ENCODE measurements at places on chromosomes 3 and 15. TPM values are rescaled to one million over a fixed set of nuclear protein-coding genes. Genes with fewer than 3 reads are reported as not detected.

DNA sequence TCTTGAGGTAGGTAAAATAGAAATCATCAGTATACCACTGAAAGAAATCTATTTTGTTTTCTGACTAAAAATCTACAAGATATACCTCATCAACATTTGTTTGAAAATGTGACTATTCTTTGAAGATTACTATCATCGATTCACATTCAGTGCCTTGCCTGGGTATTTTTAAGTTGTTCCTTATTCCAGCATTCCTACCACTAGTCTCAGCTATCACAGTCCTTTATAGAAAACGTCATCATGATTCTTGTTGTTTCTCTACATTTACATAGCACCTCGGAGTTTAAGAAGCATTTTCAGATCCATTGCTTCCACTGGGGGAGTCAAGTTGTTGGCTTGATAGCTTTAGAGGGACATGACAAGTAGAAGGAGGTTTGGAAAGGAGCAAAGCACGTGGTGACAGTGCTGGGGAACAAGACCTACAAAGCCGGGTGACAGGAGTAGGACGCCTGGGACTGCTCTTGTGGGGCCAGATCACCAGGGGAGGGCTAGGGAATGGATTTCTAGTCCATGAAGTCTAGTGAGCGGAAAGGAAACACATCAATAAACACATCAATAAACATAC is 61.5 kb downstream of the HES1 start:
- DNase-seq: no peak

DNA sequence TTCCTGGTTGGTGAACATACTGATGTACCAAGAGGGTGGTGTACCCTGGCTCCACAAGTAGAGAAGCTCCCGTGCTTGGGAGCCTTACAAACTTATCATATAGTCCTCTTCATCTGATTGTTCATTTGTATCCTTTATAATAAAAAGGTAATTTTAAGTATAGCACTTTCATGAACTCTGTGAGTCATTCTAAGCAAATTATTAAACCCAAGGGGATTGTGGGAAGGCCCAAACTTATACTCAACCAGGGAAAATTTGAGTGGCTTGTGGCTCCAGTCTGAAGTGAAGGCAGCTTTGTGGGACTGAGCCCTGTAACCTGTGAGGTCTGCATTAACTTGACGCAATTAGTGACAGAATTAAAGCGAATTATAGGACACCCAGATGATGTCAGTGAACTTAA is 29.0 kb downstream of the TTBK2 start:
- no peak for DNase-seq

DNA sequence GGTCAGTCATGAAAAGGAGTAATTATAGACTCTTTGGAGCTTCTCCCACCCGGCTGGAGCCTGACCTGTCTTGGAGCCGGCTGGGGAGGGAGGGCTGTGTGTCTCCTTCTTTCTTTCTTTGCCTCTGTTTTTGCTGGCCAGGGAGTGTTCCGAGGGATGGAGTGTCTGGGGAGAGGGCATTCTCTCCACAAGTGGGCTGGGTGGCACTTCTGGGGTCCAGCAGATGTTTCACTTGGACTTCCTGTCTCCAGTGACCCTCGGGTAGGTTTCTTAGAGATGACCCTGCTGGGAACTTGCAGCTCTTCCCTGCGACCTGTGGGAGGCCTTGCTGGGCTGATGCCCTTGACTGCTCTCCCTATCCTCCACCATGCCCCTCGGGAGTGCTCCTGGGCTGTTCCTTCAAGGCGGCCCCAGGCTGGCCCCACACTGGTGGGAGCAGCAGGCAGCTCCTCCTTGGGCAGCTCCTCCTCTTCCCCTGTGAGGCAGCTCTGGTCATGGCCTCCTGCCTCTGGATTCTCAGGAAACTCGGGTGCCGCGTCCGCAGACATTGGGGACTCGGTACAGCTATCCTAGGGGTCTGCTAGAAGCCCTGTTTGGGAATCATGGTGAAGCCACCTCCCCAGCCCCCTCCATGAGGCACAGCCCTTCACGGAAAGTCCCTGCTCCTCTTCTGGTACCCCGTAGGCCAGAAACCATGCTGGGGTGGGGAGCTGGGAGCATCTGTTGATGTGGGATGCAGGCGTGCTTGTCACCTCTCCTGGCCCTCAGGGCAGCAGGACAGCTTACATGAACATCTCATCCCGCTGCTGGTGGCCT is 44.9 kb downstream of the APBA2 start:
- no peak for DNase-seq

DNA sequence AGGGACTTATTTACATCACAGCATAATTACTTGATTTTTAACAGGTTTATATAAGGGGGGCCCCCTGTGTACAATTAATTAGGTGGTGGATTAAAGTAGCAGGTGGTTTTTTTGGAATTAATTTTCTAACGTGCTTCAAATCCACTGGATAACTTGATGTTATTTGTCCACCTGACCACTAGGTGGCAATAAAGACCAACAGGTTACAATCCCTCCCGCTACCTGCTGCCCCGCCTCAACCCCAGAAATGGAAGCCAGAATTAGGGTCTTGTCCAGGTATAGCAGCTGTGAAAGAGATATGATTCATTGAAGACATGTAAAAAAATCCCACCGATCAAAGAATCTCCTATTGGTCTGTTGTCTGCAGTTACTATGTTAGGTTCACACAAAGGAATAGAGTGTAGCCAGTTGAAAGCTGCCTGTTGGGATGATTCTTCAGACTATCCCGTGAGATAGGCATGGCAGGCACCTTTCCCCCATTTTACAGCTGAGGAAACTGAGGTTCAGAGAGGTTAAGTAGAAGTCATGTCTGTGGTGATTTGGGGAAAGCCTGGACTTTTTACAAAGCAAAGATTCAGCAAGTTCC is 44.0 kb downstream of the MFSD1 start:
- no peak for DNase-seq

TGM4 gene
- not detected for total RNA-seq

PYGO1 gene
- 15.1 TPM for total RNA-seq

DNA sequence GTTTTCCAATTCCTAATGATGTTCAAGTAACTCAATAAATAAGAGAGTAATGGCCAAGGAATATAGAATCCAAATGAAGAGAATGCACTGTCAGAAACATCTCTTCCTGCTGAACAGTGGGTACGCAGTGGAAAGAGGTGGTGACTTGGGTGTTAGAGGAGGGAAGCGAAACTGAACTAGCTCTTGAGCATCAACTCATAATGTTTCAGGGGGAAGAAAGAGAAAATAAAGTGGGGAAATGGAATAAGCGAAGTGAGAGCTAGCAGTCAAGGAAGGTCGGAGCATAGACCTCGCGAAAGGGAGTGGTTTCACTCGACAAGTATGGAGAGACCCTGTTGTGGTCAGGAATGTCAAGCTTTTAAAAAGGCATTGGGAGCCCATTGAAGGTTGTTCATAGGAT is 309.5 kb downstream of the GAP43 start:
- no peak for DNase-seq

IL16 gene
- total RNA-seq: 54.0 TPM

PLEKHO2 gene
- 62.9 TPM for total RNA-seq

DNA sequence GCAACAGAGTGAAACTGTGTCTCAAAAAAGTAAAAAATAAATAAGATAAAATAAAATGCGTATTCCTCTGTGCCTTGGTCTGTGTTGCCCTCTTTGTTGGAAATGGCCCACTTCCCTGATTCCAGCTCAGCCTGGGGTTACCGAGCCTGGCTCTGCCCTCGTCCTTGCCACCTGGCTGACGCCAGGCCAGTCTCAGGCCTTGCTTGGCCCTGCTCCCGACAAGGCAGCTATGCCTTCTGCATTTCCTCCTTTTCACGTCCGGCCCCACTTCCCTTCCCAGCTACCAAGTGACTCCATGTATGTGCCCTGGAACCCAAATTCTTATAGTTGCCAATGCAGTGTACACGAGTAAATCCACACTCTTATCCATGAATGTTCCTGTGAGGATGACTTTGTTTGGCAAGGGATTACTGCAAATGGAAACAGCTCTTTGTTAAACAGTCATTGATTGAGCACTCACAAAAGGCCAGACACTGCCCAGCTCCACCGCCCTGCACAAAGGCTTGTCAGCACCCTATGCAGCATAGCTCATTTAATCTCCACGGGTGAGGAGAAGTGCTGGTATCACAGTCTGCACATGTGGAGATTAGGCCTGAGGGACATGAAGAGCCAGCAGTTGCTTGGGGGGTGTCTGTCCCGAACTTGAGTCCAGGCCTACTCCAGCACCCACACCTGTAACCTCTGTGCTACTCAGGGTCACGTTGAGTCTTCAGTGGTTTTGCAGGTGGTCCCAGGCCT is 25.1 kb downstream of the SPSB4 start:
- no peak for DNase-seq

- no peak for DNase-seq
Observed at GRCh38 chr15:67946701-67947100, 106.9 kb upstream of the RNU6-1 start.

DNA sequence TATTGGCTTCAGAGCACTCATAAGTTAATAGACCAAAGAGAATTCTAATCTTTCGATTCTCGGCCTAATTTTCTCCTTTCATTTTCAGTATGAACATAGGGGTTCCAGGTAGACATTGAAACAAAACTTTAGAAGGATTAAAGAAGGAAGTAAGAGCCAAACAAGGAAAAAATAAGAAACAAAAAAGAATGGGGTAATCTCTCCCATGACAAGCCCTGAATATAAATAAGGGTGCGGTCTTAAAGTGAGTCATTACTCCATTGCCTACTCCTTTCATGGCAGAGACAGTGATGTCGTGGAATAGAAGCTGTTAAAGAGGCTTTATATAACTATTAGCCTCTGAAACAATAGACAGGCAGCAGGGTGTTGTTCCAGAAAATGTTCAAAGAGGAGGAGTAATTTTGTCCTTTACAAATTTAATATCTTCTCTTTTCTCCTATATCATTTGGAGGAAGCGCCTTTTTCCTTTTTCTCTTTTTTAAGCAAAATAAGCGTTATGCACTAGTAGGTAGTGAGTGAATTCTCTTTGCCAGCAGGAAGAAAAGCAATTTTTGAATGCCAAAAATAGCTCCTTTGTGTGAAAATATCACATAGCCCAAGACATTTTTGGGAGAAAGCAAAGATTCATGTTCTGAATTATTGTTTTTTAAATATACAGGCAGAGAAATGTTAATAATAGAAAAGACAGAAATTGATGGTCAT is 607.9 kb upstream of the KCNMB2 start:
- DNase-seq: no peak

RPL29 gene
- 753 TPM for total RNA-seq

GNAT1 gene
- not detected for total RNA-seq

MINAR1 gene
- 0.98 TPM for total RNA-seq

GRCh38 chr3:25677121-25677520 is 12.4 kb upstream of the TOP2B start:
- no peak for DNase-seq

ACKR4 gene
- 3.1 TPM for total RNA-seq

SH2D7 gene
- not detected for total RNA-seq

DNA sequence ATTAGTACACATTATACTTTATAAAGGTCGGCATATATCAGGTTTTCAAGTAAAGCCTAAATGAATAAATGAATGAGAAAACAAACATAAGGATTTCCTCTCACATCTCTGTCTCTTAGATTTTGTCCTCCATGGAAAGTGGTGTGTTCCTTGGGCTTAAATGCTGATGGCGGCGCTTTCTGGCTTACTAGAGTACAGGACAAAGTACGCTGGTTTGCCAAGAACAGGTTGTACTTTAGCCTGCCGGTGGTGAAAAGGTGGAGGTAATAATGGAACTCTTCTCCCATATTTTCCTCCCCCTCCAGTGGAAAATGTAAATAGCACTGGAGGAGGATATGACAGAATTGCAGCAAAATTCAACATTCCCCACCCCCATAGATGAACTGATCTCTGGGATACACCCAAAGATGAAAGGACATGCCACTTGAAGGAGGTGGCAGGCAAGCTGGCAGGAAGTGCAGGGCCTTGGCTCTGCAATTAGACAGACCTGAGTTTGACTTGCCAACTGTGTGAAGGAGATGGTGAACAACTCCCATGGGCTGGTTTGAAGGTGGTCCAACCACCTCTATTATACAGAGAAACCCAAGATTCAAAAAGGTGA is 29.3 kb downstream of the CEP152 start:
- DNase-seq: no peak

IGSF10 gene
- total RNA-seq: 1.2 TPM

- DNase-seq: no peak
Observed at GRCh38 chr3:14431452-14431916, 29.1 kb downstream of the SLC6A6 start.

LYZL4 gene
- not detected for total RNA-seq

DNA sequence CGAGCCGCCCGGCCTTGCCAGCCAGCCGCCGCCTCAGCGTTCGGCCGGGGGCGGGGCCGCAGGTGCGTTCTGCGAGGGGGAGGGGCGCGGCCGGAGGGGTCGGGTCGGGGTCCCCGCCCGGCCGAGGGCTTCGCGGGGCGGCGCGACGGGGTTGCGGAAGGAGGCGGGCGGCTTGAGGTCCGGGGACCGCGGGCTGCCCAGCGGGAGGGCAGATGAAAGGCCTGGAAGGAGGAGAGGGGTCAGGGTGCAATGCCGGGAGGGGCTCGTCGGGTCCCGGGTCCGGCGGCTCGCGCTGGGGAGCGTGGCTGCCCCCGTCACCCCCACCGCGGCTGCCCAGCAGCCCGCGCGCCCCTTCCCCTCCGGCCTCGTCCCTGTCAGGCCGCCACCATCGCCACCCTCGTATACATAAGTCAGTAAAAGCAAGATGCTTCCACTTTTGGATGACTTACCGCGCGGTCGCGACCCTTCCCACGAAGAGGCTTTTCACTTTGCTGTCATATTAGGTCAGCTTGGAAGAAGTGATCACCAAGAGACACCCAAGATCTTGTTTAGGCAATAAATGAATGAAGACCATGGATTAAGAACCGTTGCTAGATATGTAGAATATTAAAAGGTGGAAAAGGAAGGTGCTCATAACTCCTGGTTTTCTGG is 620 bp upstream of the ANP32A start:
- DNase-seq: no peak

DNA sequence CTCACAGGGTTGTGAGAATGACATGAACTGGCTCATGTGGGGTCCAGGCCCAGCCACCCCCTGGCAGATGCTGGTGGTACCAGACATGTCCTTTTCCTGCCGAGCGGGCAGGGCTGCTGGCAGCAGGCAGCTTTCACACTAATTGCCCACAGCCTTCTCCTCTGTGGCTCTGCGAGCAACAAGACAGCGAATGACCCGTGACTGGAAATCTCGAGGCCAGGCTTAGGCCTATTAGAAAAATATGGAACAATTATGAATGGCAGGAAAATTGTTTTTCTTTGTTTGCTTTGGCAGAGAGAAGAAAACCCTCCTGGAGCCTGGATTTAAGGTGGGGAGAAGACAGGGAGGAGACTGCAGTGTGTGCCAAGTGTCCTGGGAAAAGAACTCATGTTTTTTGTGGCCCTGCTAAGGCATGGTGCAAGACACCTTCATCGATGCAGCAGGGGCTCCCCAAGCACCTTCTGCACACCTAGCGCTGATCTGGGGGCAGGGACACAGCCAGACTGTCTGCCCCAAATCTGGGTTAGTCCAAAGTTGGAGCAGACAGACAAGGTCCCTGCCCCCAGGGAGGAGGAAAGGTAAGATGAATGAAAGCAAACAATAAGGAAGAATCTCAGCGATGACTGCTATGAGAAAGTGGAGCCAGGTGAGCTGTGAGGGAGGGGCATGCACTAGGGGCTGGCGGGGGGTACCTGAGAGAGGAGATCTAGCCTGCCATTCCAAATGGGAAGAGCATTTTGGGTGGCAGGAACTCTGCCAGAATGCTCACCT is 193.8 kb upstream of the TLE3 start:
- no peak for DNase-seq

Data from sciatic nerve (tissue), 2 donors.